ENCODE measurements at places on chromosomes 16 and 17. TPM values are rescaled to one million over a fixed set of nuclear protein-coding genes. Genes with fewer than 3 reads are reported as not detected.

DNA sequence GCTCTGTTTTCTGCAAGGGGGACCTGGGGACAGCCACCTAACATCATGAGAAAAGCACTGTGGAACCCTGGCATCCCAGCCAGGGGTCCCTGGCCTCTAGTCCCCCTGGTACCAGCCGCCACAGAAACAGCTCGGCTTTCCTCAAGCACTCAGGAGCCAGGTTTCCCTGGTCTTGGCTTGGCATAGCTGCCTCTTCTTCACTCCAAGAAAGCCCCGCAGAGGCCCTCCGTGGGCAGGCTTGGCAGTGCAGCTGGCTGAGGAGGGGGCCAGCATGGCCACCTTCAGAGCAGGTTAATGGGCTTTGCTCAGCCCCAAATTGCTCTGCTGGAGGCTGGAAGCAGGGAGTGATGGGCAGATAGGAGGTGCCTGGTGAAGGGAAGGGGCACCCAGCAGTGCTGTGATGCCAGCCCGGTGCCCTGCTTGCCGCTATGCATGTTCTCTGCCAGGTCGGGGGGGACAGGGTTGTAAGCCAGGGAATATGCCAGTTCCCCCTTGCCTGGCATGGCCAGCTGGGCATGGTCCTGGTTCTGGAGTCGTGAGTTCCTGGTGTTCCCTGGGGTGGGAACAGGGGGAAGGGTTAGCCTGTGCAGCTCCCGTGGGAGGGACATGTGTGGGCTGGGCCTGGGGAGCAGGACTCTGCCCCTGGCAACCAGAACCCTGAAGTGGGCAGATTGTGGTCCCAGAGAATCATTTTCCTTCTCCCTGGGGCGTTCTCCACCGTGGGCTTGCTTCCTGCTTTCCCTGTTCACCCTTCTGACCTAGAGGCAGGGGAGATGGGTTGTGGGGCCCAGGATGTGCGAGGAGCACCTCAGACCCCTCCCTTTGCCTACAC, 3.2 kb downstream of the ANKRD13B start:
- no peak for DNase-seq

DNA sequence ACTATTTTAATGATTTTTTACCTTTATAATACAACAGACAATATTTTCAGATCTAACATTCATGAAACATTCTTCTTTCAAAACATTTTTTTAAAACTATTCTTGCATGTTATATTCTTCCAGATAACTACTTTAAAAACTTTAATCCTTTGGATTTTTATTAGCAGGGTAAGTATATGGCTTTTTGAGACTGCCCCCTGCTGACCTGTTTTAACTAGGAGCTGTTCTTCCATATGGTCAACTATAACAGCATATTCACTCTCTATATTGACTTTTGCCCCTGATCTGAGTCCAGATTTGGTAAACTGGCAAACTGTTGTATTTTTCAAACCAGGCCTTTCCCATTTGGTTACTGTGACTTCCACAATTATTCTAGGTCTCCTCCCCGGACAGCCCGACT, 16.5 kb downstream of the ZNF18 start:
- DNase-seq = no peak

DNA sequence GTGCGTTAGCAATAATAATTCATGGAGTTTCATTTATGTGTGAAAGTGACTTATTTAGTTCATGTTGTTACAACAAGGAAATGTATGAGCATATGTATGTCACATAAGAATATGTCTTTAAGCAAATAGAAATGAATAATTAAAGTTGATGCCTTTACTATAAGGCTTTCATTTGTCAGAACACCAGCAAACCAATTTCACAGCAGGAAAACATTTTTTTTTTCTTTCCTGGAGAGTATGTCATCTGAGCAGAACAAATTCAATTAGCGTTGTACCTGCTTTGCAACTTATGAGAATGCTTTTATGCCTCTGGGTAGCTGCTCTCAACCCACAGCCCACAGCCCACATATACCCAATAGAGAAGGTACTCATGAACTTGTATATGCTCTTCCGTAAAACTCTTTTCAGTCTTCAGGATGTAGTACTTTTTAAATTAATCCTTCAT, 26.3 kb upstream of the APOH start:
- no peak for DNase-seq

DNA sequence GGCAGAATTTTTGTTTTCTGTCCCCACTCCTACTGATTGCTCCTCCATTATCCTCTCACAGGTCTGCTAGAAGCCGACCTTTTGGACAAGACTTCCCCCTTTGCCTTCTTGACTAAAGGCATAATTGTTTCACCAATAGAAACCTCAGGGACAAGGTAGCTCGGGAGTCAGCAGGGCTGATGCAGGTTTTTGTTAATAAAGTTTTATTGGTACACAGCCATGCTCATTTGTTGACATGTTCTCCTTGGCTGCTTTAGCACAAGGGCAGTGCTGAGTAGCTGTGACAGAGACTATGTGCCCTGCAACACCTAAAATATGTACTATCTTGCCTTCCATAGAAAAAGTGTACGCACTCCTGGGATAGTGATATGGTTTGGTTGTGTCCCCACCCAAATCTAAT, 271.6 kb downstream of the XYLT1 start:
- DNase-seq = no peak

- no peak for DNase-seq
Measured at GRCh38 chr17:3558603-3559269, 1.1 kb upstream of the TRPV3 start.

DNA sequence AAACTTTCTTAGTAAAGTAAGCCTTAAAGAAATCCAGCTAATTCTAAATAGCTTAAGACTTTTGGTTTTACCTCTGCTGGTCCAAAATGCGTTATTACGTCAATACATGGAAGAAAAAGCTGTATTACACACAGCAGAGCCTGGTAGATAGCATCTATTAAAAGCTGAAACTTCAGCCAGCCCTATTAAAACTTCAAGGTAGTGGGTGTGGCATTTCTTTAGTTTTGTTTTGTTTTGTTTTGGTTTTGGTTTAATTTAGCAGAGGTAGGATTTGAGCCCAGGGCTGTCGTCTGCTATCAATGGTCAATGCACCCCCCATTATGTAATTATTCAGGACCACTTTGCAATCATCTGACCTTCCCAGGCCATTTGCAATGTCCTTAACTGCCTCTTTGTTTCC, 318.4 kb upstream of the MAF start:
- DNase-seq = no peak

- DNase-seq = no peak
Measured at GRCh38 chr17:15512071-15512709, 44.8 kb upstream of the CDRT4 start.

DNA sequence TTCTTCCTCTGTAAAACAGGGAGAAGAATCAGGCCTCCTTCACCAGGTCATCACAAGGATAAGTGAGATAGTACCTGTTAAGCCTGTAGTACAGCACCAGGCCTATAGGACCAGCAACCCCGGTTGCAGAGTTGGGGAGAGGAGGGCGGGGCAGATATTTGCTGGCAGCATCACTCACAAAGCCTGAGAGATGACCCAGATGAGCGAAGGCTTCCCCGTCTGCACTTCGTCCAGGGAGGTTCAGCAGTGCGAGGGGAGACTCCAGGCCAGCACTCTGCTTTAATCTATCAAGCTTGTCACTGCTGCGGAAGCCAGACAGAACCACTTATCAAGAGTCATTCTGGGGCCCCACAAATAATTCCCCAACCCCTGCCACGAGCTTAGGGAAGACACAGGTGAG, 15.8 kb upstream of the RBBP6 start:
- no peak for DNase-seq

DNA sequence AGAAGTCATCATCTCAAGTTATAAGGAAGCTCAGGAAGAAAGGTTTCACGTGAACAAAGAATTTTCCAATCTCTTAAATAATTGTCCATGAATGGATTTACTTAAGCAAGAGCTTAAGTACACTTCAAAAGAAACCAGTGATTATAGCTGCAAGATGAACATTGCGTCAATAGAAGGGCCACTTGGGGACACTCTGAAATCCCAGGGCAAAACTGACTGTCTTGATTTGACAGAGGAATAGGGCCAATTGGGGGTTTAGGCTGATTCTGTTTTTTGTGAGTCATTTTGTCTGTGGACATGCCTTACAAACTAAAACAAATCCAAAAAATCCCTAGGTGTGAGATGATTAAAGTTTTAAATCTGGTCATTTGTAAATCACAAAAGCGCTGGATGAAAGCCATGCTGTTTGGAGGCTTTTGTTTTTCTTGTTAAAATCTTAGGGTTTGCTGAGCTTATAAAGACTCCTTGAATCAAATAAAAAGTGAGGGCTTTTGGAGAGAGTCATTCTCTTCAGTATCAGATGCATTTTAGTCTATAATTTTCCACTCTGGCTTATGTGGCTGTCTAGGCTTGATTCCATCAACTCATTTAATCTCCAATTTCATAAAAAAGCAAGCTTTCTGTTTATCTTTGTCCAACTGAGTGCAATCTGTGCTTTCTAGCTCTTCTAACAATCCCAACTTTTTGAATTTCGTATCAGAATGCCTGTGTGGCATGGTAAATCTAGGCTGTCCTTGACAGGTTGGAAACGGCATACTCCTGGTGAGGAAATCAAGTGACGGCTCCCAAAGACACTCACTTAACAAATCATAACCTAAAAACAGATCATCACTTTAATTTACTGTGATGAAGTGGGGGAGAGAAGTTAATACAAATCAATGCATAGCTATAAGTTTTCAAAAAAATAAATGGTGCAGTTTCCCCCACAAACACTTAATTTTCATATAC, 98.2 kb upstream of the SOX9 start:
- DNase-seq = no peak

DNA sequence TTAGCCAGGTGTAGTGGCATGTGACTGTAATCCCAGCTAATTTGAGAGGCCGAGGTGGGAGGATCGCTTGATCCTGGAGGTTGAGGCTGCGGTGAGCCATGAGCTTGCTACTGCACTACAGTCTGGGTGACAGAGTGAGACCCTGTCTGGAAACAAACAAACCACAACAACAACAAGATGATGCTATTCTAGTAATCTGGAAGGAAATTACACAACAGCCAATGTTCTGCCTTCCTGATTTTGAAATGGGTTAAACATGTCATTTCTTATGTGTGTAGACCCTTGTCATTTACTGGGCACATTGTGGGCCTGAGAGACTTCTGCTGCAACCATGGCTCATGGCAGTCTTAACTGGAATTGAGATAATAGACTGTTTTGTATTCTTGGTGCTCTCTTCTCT, 5.9 kb downstream of the COQ7 start:
- no peak for DNase-seq

DNA sequence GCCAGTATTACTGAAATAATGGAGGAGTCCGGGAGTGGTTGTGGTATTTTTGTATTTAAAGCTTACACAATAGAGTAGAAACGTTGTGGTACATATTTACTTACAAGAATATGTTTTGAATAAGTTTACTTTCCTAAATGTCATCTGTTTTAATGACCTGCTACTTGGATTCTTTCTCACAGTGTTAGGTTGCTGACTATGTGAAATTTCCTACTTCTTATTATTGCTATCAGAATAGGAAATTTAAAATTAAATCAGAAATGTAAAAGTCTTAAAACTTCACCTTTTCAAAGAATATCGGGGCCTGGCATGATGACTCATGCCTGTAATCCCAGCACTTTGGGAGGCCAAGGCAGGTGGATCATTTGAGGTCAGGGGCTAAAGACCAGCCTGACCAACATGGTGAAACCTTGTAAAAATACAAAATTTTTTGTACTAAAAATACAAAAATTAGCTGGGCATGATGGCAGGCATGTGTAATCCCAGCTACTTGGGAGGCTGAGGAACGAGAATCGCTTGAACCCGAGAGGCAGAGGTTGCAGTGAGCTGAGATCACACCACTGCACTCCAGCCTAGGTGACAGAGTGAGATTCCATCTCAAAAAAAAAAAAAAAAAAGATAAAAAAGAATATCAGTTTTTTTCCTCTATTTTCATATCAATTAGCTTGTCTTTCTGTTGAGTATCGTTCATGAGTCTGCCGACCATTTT, 77.8 kb downstream of the VMP1 start:
- no peak for DNase-seq

- peak; percentile 84 for DNase-seq
Measured at GRCh38 chr17:46212634-46213435, 19.6 kb upstream of the KANSL1 start.

DNA sequence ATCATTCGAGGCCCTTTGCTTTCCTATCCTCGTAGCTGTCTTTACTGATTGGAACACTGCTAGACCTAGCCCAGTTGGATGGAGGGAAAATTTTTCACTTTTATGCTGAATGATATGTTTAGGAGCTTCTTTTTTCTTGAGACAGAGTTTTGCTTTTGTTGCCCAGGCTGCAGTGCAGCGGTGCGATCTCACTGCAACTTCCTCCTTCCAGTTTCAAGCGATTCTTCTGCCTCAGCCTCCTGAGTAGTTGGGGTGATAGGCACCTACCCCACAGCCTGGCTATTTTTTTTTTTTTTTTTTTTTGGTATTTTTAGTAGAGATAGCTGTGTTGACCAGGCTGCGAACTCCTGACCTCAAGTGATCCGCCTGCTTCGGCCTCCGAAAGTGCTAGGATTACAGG, 17.3 kb upstream of the PSMC5 start:
- no peak for DNase-seq

DNA sequence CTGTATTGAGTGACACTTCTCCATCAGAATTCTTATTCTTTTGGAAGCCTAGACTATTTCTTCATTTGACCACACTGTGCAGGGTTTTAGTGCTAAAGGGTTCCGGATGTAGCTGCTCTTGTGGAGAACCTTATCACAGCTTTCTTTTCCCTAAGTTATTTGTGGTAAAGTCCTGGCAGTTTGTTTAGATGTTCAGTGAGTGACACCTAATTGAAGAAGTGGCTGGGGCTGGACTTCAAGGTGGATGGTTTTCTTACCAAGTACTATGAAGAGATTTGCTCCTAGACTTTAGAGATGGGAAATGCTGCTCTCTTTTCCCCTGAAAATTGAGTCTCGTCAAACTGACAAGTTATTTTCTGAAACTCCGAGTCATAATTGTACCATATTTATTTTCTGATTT, 144.0 kb upstream of the TBX2 start:
- no peak for DNase-seq

SPATA22 gene
- polyA plus RNA-seq = 0.15 TPM

HYDIN gene
- 18.6 TPM for polyA plus RNA-seq

TRPV3 gene
- 1.1 TPM for polyA plus RNA-seq

PEX12 gene
- 10.1 TPM for polyA plus RNA-seq

UNC13D gene
- polyA plus RNA-seq = 5.4 TPM

CPNE7 gene
- 4.0 TPM for polyA plus RNA-seq

ATP2A1 gene
- polyA plus RNA-seq = 7.0 TPM

NPIPB6 gene
- polyA plus RNA-seq = 3.8 TPM

Data from left kidney (tissue), 8 donors.